Gastroesophageal sphincter (tissue), 4 donors: ENCODE measurements at places on chromosomes 3 and 15. TPM values are rescaled to one million over a fixed set of nuclear protein-coding genes. Genes with fewer than 3 reads are reported as not detected.

DNA sequence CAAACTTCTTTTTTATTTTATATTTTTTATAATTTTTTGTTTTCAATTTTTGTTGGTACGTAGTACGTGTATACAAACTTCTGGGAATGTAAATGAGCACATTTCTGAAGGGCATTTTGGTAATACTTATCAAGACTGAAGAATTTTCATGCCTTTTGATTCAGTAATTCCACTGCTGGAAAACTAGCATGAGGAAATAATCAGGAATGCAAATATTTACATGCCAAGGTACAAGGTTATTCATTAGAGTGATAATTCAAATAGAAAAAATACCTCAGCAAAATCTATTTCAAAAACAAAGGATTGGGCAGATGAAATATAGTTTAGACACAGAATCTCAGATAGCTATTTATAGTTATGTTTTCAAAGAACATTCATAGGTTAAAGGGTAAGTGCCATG, 128.7 kb downstream of the DMXL2 start:
- no peak for ATAC-seq

DNA sequence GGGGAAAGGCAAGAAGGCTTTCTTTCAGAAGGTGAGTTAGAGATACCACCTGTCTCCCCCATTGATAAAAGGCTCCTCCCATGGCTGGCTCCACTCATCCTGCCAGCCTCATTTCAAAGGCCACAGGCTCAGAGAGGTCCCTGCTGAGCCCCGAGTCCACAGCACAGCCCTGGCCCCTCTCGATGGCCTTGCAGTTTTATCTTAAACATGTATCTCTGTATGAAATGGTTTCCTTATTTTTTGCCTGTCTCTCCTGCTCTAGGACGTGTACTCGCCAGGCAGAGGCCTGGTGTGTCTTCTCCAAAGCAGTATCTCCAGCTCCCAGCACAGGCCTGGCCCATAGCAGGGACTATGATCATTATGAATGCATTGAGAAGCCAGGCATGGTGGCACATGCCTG, 160.5 kb upstream of the NSMCE3 start:
- ATAC-seq: no peak

GRCh38 chr15:61796056-61796455, 264.2 kb downstream of the VPS13C start:
- ATAC-seq: no peak

GRCh38 chr15:78108300-78109084, 16.1 kb downstream of the SH2D7 start:
- ATAC-seq: peak; percentile 83

- peak; percentile 51 for ATAC-seq
These were observed 378.4 kb upstream of the AGTR1 start for GRCh38 chr3:148319161-148319915.

DNA sequence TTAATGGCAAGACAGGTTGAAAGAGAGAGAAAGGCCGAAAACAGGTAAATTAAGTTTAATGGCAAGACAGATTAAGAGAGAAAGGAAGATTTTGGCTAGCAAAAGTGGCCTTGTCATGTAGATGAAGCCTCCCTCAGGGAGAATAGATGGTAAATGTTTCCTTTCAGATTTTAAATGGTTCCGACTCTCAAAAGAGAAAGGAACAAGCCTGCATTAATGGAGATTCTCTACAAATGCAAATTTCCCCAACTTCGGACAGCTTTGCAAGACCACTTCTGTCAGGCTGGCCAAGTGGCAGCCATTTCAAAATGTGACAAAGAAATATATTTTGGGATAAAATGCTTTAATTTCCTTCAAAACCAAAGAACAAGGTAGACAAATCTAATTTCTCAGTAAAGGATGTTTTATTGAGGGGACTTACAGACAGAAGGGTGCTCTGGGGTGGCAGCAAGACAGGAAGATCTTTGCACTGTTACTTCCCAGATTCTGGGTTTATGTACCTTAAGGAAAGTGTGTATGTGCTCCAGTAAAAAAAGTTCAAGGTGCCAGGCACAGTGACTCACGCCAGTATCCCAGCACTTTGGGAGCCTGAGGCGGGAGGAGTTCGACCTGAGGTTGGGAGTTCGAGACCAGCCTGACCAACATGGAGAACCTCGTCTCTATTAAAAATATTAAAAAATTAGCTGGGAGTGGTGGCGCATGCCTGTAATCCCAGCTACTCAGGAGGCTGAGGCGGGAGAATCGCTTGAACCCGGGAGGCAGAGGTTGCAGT, 626.3 kb upstream of the NAALADL2 start:
- no peak for ATAC-seq

The NUP210 gene
- 3.4 TPM for total RNA-seq

The SCG5 gene
- 0.87 TPM for total RNA-seq
